ENCODE measurements at places on chromosomes 7 and 10. TPM values are rescaled to one million over a fixed set of nuclear protein-coding genes. Genes with fewer than 3 reads are reported as not detected.

Gene THSD7A
- 1.5 TPM for total RNA-seq

Gene HOXA10
- total RNA-seq = not detected

Gene CDHR3
- 3.6 TPM for total RNA-seq

Gene STAMBPL1
- total RNA-seq = 2.0 TPM

Gene KAZALD1
- 4.8 TPM for total RNA-seq

Gene PRKCQ
- total RNA-seq = 0.16 TPM

Gene PALD1
- 5.1 TPM for total RNA-seq

Gene WDR37
- total RNA-seq = 28.9 TPM

Gene IKZF1
- total RNA-seq = 3.5 TPM

Measured in Right ventricle myocardium inferior (tissue), 1 donor.